HFFc6 (cell line): ENCODE measurements at places on chromosomes 3 and 15.

- H3K4me3 ChIP-seq, result peak overlapping the region; percentile 97
- DNase-seq, result no peak
- peak overlapping the region; percentile 83 for H3K27ac ChIP-seq
- H3K27me3 ChIP-seq, result peaks cover 17% of the 10 kb centered on the region
- H3K36me3 ChIP-seq, result no peaks in the 10 kb centered on the region
Measured at GRCh38 chr3:12965999-12966846, 107.0 kb downstream of the IQSEC1 start.

GRCh38 chr15:96767703-96768434 is 437.4 kb downstream of the NR2F2 start:
- H3K36me3 ChIP-seq, result no peaks in the 10 kb centered on the region
- no peaks in the 10 kb centered on the region for H3K27me3 ChIP-seq
- H3K27ac ChIP-seq, result no peak overlapping the region

- DNase-seq, result no peak
- peaks cover 60% of the 10 kb centered on the region for H3K4me1 ChIP-seq
- H3K27me3 ChIP-seq, result no peaks in the 10 kb centered on the region
- H3K36me3 ChIP-seq, result peaks cover 36% of the 10 kb centered on the region
Measured at GRCh38 chr3:16336825-16337224, 71.8 kb downstream of the OXNAD1 start.

DNA sequence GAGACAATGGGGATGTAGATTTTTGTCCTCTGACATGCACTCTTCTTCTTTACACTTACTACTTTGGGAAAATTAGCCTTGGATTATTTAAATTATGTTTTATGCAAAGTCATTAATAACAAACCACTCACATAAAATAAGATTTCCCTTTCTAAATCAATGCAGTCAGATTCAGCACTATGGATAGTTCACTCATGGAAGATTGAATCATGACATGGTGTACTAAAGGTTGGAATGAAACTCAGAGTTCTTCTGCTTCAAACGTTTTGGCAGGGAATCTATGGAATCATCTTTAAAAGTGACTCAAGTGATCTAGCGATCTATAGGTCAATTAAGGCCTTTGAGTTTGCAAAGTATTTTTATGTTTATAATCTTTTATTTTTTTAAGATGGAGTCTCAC is 154.3 kb downstream of the KCNMB2 start:
- no peak overlapping the region for H3K4me3 ChIP-seq
- H3K27me3 ChIP-seq, result no peaks in the 10 kb centered on the region
- no peaks in the 10 kb centered on the region for H3K4me1 ChIP-seq

DNA sequence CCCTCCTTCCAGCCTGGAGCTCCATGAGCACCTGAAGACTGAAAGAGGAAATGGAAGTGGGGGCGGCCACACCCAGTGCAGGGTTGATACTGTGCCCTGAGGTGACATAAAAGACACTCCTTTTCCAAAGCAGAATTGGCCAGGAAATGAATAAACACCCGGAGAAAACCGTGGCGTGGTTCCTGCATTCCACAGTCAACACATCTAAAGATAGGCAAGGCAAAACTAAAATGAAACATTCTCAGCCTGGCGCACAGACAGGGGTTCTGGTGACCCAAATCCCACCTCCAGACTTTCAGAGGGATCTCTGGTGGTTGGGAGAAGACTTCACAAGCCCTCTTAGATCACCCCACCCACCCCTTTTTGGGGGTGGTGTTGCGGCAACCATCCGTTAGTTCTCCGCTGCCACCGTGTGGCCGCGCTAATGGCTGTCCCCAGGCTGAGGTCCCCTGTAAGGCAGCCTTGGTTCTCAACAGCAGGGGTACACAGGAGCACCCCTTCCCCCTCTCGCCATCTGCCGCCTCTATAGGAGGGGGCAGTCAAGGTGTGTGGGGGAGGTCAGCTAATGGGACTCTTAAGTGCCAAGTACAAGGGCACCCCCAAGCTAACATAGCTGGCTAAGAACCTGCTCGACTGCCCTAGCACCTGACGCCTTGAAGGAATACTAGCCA is 2.5 kb upstream of the MST1R start:
- H3K36me3 ChIP-seq, result peaks cover 4% of the 10 kb centered on the region; the same call in 1 of the 2 replicates
- peak overlapping the region; percentile 87 for H3K4me3 ChIP-seq
- peaks cover 17% of the 10 kb centered on the region for H3K4me1 ChIP-seq

DNA sequence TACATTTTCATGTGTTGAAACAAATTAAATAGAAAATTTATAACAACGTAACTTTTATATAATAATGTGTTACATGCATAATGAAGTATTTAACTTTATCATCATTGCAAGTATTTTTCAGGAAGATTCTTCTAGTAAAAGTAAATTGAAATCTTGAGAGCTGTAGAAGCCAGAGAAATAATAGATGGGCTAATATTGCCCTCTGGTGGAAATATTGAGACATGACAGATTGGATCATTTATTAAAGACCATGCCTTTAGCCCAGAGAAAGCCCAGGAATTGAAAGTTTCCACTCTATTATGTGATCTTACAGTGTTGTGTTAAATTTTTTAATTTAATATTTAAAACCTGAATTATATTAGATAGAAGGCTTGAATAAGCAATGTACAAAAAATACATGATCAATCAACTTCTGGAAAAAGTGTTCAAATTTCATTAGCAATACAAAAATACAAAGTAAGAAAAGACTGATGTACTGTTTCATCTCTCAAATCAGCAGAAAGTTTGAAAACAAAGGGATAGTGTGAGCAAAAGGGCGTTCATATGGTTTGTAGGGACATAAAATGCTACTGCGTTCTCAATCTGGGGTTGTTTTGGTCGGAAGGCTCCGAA is 52.7 kb upstream of the SPTSSB start:
- peaks cover 2% of the 10 kb centered on the region; the same call in 1 of the 2 replicates for H3K27me3 ChIP-seq
- no peak overlapping the region for H3K4me3 ChIP-seq
- no peak overlapping the region for H3K27ac ChIP-seq
- peak; percentile 48 for DNase-seq
- H3K4me1 ChIP-seq, result peaks cover 6% of the 10 kb centered on the region; the same call in 1 of the 2 replicates

- H3K4me3 ChIP-seq, result no peak overlapping the region
- no peaks in the 10 kb centered on the region; the same call in none of the 2 replicates for H3K27me3 ChIP-seq
- no peaks in the 10 kb centered on the region for H3K36me3 ChIP-seq
Measured at GRCh38 chr3:177640319-177640965, 443.2 kb upstream of the TBL1XR1 start.

DNA sequence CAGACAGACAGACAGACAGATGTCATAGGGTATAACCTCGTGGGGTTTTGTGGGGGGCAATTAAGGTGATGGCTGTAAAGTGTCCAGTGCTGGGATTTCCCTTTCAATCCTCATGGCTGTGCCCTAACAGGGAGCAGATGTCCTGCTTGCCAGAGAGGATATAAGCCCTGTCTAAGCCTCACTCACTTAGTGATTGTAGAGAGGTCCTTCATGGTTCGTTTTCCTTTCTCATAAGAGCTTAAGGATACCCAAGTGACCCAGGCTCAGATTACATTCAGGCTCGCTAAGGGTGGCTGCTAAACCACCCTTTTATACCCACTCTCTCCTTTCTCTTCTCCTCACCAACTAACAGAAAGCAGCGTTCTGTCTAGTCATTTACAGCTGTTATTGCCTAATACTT is 19.2 kb downstream of the LYSMD2 start:
- peaks cover 12% of the 10 kb centered on the region for H3K36me3 ChIP-seq
- no peak for DNase-seq
- H3K27ac ChIP-seq, result no peak overlapping the region
- no peak overlapping the region for H3K4me3 ChIP-seq

- no peaks in the 10 kb centered on the region for H3K27me3 ChIP-seq
- H3K4me1 ChIP-seq, result peaks cover 22% of the 10 kb centered on the region
Measured at GRCh38 chr15:55969582-55969981, 23.8 kb downstream of the NEDD4 start.

DNA sequence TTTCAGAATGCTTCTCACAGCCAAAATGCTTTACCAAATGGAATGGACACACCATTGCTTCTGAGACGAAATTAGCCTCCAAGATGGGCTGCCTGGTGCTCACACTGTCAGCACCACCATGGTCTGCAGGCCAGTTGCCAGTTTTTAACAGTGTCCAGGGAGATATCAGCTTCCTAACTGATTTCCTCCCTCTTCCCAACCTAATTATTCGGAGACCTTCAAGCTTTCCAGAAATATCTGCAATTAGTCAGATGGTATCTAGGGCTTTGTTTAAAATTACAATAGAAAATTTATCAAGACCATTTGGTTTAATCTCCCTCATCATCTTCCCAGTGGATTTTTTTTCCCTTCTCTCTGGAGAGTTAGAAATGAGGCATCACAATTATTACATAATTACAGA is 287.5 kb downstream of the ZPLD1 start:
- DNase-seq, result no peak
- H3K4me1 ChIP-seq, result no peaks in the 10 kb centered on the region
- H3K36me3 ChIP-seq, result no peaks in the 10 kb centered on the region

DNA sequence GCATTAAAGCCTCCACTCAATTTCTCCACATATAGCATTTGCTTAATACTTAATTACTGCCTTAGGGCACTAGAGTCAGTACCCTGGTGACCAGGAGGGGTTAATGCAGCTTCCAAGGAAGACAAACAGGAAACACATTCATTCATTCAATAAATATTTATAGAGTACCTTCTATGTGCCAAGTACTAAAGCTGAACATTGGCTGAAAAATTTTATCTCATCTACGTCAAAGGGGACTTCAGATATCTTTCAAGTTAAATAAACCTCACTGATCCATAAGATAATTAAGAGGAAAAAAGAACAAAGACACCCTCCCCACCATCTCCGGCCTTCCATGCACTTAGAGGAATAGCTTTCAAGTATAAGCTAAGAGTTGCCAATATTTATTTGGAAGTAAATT is 156.9 kb upstream of the PRICKLE2 start:
- no peak for DNase-seq
- no peak overlapping the region for H3K27ac ChIP-seq
- no peaks in the 10 kb centered on the region for H3K36me3 ChIP-seq
- H3K27me3 ChIP-seq, result no peaks in the 10 kb centered on the region; the same call in 1 of the 2 replicates
- no peak overlapping the region for H3K4me3 ChIP-seq

- H3K4me3 ChIP-seq, result no peak overlapping the region
- no peak overlapping the region for H3K27ac ChIP-seq
- DNase-seq, result no peak
Measured at GRCh38 chr3:172226831-172227230, 187.5 kb downstream of the FNDC3B start.

- peaks cover 74% of the 10 kb centered on the region for H3K36me3 ChIP-seq
- H3K27ac ChIP-seq, result peak overlapping the region; percentile 97
- peaks cover 100% of the 10 kb centered on the region for H3K4me1 ChIP-seq
- peak; percentile 56 for DNase-seq
- peak overlapping the region; percentile 49 for H3K4me3 ChIP-seq
Measured at GRCh38 chr3:141410408-141410807, 42.1 kb downstream of the ZBTB38 start.

GRCh38 chr15:65374821-65375401 is 2.9 kb downstream of the IGDCC3 start:
- peak; percentile 19 for DNase-seq
- no peaks in the 10 kb centered on the region for H3K36me3 ChIP-seq
- peaks cover 55% of the 10 kb centered on the region for H3K27me3 ChIP-seq
- H3K4me1 ChIP-seq, result peaks cover 23% of the 10 kb centered on the region
- H3K27ac ChIP-seq, result no peak overlapping the region

- H3K36me3 ChIP-seq, result peaks cover 65% of the 10 kb centered on the region
- peaks cover 70% of the 10 kb centered on the region for H3K4me1 ChIP-seq
- H3K27ac ChIP-seq, result peak overlapping the region; percentile 78
- H3K27me3 ChIP-seq, result no peaks in the 10 kb centered on the region
Measured at GRCh38 chr3:188421836-188422540, 268.0 kb downstream of the LPP start.

- no peak for DNase-seq
- H3K4me3 ChIP-seq, result no peak overlapping the region
- no peaks in the 10 kb centered on the region for H3K36me3 ChIP-seq
- no peaks in the 10 kb centered on the region for H3K4me1 ChIP-seq
- H3K27ac ChIP-seq, result no peak overlapping the region
- peaks cover 10% of the 10 kb centered on the region for H3K27me3 ChIP-seq
Measured at GRCh38 chr15:57827971-57828370, 121.5 kb downstream of the POLR2M start.

- no peak overlapping the region for H3K4me3 ChIP-seq
- no peak overlapping the region for H3K27ac ChIP-seq
- DNase-seq, result no peak
- H3K36me3 ChIP-seq, result no peaks in the 10 kb centered on the region
- no peaks in the 10 kb centered on the region for H3K27me3 ChIP-seq
- H3K4me1 ChIP-seq, result no peaks in the 10 kb centered on the region
Measured at GRCh38 chr3:160879859-160880258, 123.8 kb downstream of the PPM1L start.

GRCh38 chr3:49841126-49841696 is 15.2 kb downstream of the TRAIP start:
- peak; percentile 8 for DNase-seq
- no peak overlapping the region for H3K27ac ChIP-seq
- peaks cover 25% of the 10 kb centered on the region for H3K4me1 ChIP-seq

DNA sequence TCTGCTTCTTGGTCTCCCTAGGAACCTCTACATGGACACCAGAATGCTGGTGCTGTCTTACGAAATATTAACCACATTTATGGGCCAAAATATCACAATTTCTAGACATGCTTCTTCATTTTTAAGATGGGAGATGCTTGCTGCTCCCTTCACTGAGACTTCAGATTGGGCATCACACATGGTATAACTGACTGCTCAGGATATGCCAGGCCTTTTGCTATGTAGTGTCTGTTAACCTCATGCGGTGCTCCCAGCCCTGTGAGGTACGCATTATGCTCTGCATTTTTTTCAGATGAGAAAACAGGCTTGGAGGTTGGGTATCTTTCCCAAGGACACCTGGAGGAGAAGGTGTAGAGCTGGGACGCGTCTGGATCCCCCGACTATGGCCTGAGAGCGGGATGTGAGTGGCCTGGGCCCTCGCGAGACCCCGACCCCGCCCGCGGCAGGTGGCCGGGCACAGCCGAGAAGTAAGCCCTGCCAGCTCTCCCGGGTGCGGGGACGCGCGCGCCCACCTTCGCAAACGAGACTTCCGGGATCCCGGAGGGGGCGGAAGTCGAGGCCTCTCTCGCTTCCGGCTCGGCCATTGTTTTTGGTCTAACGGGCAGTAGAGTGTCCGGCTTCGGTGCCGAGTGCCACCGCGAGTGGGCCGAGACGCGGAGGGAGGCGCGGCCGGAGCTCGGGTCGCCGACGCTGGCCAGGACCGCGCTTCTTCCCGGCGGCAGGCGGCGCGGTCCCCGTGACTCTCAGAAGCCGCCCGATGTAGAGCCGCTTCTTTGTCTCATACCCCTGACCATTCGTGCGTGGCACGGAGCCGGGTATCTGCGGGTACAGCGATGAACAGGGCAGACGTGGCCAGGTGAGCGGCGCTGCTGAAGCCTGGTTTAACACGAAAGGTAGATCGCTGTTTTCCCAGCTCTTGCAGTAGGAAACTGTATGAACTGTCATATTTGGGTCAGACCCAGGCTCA is at the start of gene ZKSCAN7:
ZKSCAN7 (plus strand) TSS at position 568 of the 967 bp plus-strand sequence. CDS start 1,855 bp downstream, outside the sequence.
- peaks cover 10% of the 10 kb centered on the region for H3K4me1 ChIP-seq
- peak within 1 kb of the TSS; percentile 68 for H3K27ac ChIP-seq
- peaks cover 10% of the 10 kb centered on the region for H3K27me3 ChIP-seq

GRCh38 chr3:45365060-45365459 is 23.3 kb upstream of the LARS2 start:
- DNase-seq, result peak; percentile 27
- H3K4me3 ChIP-seq, result no peak overlapping the region
- peaks cover 47% of the 10 kb centered on the region for H3K4me1 ChIP-seq
- peaks cover 2% of the 10 kb centered on the region; the same call in 1 of the 2 replicates for H3K27me3 ChIP-seq
- H3K36me3 ChIP-seq, result peaks cover 7% of the 10 kb centered on the region

GRCh38 chr3:143977341-143978262 is 6.0 kb downstream of the DIPK2A start:
- no peak for DNase-seq
- H3K36me3 ChIP-seq, result peaks cover 7% of the 10 kb centered on the region; the same call in 1 of the 2 replicates
- H3K4me3 ChIP-seq, result peak overlapping the region; percentile 87
- H3K27ac ChIP-seq, result peak overlapping the region; percentile 70
- peaks cover 56% of the 10 kb centered on the region for H3K4me1 ChIP-seq
- no peaks in the 10 kb centered on the region; the same call in 1 of the 2 replicates for H3K27me3 ChIP-seq
